ENCODE measurements at places on chromosomes 6 and 20.

GRCh38 chr6:134199848-134200606, 117.9 kb downstream of the SGK1 start:
- no peak for DNase-seq

DNA sequence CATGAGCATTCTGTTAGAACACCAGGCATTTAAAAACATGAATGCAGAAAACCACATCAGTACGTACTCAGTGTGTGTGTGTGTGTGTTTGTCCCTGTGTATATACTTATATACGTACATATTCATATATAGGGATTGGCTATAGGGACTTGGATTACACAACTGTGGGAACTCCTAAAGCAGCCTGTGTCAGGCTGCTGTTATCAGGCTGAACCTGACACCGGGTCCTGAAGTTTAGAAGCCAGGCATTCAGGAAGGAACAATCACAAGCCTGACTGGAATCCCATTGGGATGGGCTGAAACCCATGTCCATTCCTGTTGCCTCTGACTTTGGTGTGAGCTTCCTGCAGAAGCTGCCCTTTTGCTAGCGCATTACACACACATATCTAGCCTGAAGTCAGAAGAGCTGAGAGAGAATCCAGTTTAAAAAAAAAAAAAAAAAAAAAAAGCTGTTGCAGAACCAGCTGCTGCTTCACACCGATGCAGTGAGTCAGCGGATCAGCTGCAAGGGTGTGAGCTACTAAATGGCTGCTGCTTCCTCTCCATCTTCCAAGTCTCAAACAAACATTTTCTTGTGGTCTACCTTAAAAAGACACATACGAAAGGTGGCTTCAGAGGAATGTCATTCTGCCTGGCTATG, 348.1 kb downstream of the THBS2 start:
- DNase-seq = no peak

- DNase-seq = no peak
Measured at GRCh38 chr6:113047148-113047547, 700.0 kb downstream of the RFPL4B start.

DNA sequence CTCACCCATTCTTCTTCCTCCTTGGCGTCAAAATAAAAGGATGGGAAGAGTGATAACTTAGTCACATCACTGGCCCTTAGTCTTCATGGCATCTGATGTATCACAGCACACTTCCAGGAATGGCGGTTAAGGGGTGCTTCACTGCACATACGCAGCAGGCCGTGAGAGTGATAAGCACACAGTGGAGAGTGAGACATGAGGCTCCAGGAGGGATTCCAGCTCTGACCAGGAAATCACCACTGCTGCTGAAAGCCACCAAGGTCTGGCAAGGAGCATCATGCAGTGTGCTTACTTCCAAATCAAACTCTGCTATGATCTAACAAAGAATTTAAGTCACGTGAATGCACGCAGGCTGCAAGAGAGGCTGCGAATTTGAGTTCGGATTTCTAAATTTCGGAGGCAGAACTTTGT, 62.4 kb downstream of the ARID1B start:
- no peak for DNase-seq

DNA sequence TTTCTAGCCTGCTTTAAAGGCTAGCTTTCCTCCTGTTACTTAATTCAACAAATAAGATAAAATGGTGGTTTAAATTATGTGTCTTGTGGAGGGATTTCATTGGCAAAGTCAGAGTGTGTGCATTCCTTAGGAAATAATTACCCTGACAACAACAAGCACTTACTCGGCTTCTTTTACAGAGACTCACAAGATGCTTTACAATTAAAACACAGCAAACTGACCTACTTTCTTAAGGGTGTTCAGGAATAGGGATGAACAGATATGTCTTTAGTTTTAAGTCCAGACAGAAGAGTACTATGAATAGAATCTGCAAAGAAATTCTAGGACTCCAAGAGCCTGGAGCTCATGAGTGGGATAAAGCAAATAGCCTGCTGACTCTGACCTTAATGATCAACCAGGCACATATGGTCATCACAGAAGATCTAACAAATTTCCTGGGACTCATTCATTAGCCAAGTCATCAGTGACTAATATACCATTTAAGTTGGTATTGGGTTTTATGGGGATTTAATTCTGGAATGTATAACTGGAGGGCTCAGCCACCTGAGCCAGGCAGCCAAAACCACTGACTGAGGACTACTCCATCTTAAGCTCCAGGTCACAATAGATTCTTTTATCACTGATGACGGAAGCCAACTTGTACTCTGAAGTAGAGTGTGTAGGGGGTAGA, 161.8 kb upstream of the RIMS1 start:
- DNase-seq = no peak

GRCh38 chr6:156485150-156485549, 292.0 kb upstream of the ARID1B start:
- DNase-seq = no peak

- DNase-seq = no peak
Measured at GRCh38 chr6:167953551-167953950, 43.9 kb upstream of the KIF25 start.

DNA sequence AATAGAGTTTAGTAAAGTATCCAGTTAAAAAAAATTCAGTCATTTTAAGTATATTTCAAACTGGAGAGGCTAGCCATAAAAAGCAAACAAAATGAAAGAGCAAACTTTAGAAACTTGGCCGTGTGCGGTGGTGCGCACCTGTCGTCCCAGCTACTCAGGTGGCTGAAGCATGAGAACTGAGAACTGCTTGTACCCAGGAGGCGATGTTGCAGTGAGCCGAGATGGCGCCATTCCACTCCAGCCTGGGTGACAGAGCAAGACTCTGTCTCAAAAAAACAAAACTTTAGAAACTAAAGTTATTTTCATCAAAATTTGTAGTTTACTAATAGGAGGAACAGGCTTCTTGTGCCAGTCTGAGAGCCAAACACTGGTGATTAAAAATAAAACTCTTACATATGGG, 100.2 kb upstream of the POPDC3 start:
- DNase-seq = no peak

DNA sequence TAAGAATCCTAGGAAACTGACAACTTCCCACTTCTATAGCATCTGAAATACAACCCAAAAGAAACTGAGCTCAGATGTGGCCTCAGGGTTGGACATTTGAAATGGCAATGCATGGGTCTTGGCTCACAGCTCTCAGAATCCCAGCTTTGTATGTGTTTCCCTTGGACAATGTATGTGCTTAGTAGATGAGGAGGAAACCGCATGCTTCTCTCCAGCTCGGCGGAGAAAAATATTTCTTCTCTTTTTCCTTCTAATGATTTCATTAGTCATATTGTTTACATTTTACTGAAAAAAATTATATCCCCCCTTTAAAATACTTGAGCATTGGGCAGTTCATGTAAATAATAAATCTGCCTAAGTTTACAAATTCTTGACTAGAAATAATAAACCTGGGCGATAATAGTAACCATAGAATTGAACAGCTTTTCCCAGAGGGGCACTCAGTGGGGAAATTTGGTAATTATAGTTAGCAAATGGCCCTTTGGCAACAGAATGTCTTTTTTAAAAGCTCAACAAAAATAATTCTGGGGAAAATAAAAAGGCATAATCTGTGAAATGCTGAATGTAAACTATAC, 55.3 kb downstream of the PFDN4 start:
- DNase-seq = no peak

DNA sequence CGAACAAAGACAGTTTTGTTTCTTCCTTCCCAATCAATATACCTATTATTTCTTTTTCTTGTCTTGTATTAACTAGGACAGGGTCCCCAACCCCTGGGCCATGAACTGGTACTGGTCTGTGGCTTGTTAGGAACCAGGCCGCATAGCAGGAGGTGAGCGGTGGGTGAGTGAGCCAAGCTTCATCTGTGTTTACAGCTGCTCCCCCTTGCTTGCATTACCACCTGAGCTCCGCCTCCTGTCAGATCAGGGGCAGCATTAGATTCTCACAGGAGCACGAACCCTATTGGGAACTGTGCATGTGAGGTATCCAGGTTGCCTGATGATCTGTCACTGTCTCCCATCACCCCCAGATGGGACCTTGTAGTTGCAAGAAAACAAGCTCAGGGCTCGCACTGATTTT, 151.9 kb downstream of the CDKAL1 start:
- no peak for DNase-seq

DNA sequence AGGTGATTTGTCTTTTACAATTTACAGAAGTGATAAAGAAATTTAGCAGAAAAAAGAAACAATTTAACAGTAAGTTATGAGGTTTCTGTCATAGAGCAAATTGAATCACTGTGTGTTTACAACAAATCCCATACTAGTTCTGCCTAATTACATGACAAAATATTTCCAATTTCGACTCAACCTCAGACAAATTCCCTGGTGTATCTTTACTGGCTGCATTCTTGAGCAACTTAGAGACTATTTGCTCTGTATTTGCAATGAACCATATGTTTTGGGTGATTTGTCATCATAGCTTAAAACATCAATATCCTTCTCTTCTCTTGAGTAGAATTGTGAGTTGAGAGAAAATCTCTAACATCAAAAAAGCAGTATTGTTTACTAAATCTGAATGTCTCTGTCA, 128.7 kb downstream of the SIM1 start:
- DNase-seq = no peak

GRCh38 chr6:1525364-1526038, 84.2 kb upstream of the FOXC1 start:
- DNase-seq = no peak

DNA sequence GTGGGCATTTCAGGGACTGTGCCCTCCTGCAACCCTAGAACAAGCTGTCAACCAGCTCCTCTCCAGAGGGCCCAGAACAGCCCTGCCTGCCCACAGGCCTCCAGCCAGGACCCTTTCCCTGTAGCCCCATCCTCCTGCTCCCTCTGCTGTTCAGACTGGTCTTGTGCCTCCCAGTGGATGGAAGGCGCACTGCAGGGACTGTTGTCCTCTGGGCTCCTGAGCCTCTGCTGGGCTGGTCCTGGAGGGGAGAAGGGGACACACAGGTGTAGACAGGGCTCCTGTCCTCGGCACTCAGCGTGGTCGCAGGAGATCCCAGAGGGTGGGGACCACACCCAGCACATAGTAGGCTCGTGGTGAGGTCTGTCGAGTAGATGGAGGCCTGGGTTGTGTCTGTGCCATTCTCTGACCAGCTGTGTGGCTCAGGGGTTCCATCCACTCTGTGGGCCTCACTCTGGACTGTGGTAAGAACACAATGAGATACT, 11.5 kb downstream of the ITPR3 start:
- peak; percentile 53 for DNase-seq

DNA sequence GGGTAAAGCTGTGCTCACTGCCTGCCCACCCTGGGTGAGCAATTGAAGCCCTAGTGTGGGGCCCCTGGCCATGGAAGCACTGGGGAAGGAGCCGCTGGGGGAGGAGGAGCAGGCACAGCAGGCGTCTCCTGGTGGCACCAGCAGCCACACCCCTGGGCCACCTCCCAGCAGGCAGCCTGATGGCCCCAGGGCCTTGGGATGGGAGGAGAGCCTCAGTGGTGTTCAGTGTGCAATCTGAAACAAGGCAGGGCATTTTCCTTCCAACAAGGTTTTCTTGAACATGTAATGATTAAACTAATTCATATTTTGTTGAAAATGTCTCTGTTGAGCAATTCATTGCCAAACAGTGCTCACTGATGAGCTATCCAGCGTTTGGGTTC, 151.0 kb downstream of the ZDHHC14 start:
- DNase-seq = no peak

- DNase-seq = no peak
Measured at GRCh38 chr6:7252390-7252789, 60.6 kb downstream of the SSR1 start.

DNA sequence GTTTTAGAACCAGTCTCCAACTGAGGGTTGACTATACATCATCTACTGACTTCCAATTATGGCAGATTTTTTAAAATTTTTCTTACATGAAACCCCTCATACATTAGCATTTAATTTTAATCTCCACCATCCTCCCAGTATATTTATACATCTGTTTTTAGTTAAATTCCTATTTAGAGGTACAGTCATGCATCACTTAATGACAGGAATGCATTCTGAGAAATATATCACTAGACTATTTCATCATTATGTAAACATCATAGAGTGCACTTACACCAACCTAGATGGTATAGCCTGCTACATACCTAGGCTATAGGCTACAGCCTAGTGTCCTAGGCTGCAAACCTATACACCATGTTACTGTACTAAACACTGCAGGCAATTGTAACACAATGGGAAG, 316.7 kb upstream of the MARCKS start:
- DNase-seq = no peak

DNA sequence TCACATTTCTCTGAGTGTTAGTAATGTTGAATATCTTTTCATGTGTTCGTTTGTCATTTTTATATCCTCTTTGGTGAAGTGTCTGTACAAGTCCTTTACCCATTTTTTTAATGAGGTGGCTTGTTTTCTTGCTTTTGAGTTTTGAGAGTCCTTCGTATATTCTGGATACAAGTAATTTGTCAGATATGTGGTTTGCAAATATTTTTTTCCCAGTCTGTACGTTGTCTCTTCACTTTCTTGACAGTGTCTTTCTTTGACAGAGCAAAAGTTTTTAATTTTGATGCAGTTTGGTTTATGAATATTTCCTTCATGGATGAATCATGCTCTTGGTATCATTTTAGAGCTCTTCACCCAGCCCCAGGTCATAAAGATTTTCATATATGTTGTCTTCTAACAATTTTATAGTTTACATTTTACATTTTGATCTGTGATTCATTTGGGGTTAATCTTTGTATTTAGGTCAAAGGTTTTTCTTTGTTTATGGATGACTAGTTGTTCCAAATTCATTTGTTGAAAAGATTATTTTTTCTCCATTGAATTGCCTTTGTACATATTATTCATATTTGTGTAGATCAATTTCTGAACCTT, 152.5 kb downstream of the MRPL14 start:
- DNase-seq = no peak

DNA sequence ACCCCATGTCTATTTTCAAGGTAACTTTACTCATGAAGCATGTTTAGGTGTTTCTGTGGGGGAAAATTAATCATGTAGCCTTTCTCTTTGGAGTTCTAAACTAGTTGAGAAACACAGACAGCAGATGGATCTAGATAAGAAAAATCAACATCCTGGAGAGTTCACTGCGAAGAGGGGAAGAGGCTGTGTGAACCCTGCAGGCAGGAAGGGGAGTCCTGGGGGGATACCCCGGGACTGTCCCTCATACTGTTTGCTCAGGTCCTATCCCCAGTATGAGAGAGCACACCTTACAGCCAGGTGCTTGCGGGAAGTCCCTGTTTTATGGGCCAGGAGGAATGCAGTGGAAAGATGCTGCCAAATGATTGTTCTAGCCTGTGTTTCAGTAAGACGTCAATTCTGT, 32.7 kb downstream of the CHMP4B start:
- no peak for DNase-seq

GRCh38 chr6:157779705-157780604, 43.1 kb upstream of the SNX9 start:
- no peak for DNase-seq

- DNase-seq = no peak
Measured at GRCh38 chr6:136592930-136593673, 42.9 kb upstream of the MAP7 start.

All from T-helper 1 cell (primary cell).